ENCODE measurements at places on chromosomes 16 and 17.

GRCh38 chr17:49738456-49739163 is 25.3 kb downstream of the FAM117A start:
- DNase-seq: no peak

DNA sequence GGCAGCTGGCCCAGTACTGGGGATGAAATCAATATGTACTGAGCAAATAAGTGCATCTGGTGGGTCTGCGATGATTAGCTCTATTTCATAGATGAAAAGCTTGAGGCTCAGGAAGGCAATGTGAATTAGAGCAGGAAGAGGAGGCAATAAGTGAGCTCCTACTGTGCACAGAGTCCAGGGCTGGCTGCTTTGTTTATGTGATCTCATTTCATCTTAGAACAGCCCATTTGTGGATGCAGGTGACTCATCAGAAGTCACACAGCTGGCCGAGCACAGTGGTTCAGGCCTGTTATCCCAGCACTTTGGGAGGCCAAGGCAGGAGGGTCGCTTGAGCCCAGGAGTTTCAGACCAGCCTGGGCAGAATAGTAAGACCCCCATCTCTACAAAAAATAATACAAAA is 7.1 kb downstream of the TMEM114 start:
- no peak for DNase-seq

- no peak for DNase-seq
These were observed 17.6 kb upstream of the ELAC2 start for GRCh38 chr17:13035420-13035819.

- no peak for DNase-seq
These were observed 15.8 kb upstream of the KCNJ18 start for GRCh38 chr17:21676281-21677111.

GRCh38 chr17:7146115-7146514 is 31.5 kb upstream of the ASGR2 start:
- DNase-seq: no peak

GRCh38 chr17:19418251-19418992 is 7.4 kb downstream of the RNF112 start:
- DNase-seq: no peak

GRCh38 chr17:75011401-75012095 is 922 bp upstream of the MRPL58 start:
- DNase-seq: no peak

GRCh38 chr17:10754861-10755591 is 25.2 kb upstream of the TMEM220 start:
- DNase-seq: no peak

DNA sequence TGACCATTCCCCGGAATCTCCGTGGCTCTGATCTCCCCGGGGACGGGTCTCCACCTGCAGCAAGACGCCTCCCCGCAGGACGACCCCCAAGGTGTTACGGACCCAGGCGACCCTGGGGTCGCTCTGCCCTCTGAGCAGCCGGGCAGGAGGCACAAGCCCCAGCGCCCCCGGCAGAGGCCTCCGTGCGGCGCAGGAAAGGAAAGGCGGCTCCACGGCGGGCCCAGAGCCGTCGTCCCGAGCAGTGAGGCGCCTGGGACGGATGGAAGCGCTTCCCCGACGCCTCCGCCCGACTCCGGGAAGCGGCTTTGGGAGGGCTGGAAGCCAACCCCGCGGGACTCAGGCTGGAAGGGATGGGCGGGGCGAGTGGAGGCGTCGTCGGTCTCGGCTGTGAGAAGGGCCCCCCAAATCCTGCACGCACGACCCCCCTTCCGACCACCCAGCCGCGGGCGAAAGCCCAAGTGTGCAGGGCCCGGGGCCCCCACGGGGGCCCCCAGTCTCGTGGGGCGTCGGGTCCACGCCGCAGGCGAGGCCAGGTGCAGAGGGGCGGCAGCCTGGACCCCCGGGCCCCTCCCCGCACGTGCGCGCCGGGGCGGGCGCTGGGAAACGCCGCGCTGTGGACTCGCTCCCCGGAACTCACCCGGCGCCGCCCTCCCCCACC is 32.7 kb upstream of the RPH3AL start:
- no peak for DNase-seq

- DNase-seq: no peak
These were observed 18.2 kb downstream of the ZCCHC14 start for GRCh38 chr16:87474566-87474996.

DNA sequence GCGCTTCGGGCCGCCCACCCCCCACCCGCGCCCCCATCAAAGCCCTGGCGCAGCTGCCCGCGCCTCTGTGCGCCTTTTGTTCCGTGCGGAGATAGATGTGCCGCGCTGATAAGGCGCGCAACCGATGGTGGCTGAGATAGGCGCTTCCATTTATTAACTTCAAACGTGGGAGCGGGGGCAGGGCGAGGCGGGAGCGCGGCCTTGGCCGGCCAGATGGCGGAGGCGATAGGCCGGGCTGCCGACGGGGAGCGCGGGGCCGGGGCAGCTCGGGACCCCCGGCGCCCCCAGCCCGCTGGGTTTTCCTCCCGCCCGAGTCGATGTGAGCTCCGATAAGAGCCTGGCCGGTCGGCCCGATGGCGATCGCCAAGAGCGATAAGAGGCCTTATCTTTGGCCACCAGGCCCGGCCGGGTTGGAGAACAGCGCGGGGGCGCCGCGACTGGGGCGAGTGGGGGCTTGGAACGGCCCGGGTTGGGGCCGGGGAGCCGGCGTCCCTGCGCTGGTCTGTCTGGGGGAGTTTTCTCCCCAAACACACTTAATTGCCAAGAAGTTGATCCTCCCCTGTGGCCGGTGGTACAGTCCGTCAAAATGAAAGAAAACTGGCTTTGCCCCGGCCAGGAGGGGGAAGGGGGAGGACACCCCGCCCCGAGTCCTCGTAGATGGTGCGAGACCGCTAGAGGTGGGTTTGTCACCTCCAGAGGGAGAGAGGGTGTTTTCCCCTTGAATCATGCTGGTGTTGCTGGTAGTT is 2.7 kb downstream of the ZFPM1 start:
- peak; percentile 88 for DNase-seq

GRCh38 chr16:28496844-28497243 is 2.4 kb downstream of the APOBR start:
- no peak for DNase-seq

DNA sequence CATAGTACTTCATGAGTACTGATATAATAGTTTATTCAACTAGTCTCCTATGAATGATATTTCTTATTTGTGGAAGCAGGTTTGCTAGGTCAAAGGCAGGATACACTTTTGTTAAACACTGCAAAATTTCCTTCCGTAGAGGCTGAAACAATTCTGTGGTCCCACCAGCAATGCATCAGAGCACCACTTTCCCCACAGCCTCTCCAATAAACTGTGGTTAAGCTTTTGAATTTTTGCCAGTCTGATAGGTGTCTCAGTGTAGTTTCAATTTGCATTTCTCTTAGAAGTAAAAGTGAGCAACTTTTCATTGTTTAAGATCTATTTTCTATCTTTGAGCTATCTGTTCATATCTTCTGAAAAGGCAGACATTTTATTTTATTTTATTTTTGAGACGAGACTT is 36.4 kb upstream of the CORO6 start:
- no peak for DNase-seq

DNA sequence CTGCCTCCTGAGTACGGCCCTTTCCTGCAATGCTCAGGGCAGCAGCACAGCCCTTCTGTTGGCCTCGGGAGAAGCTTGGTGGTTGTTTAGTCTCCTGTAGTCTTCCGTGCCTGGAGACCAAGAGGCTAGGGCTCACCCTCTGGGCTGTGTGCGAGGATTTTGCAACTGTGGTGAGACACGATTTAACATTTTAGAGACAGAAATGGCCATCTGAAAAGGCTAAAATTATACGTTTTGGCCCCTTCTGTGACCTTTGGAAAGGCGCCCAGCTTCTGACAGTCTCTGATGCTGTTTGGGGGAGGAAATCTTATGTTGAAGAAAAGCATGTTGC is 33.1 kb downstream of the FOXL1 start:
- DNase-seq: no peak

GRCh38 chr17:79127534-79128135 is 53.0 kb downstream of the ENGASE start:
- DNase-seq: no peak

GRCh38 chr17:68356949-68357455 is 65.7 kb downstream of the ARSG start:
- no peak for DNase-seq

GRCh38 chr17:35790841-35791240 is 4.6 kb downstream of the MMP28 start:
- DNase-seq: no peak

GRCh38 chr17:41415833-41416335 is 8.5 kb downstream of the KRT37 start:
- no peak for DNase-seq

DNA sequence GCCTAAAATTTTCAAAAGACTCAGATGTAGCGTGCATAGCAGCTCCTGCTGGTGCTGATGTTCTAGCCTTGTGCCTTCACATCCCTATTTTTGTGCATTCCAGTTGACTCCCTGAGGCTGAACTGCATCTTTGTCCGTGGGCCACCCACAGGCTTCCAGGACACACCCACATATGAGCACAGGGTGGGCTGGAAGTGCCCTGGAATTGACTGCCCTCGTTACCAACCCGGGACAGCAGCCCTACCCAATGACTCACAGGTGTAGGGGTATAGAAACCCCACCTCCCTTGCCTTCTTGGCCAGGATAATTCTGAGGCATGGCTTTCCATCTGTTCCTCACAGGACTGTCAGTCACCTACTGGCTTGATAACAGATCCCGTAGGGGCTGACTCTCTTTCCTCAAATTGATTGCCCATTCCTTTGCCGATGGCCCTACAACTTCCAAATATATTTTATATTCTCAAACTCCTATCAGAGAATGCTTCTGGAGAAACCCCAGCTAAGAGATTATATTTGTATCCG is 65.9 kb upstream of the CDH13 start:
- no peak for DNase-seq

Measured in GM12892 (cell line).